ENCODE measurements at places on chromosomes 2 and 18.

- DNase-seq, result no peak
Measured at GRCh38 chr2:60079562-60079961, 473.9 kb downstream of the BCL11A start.

DNA sequence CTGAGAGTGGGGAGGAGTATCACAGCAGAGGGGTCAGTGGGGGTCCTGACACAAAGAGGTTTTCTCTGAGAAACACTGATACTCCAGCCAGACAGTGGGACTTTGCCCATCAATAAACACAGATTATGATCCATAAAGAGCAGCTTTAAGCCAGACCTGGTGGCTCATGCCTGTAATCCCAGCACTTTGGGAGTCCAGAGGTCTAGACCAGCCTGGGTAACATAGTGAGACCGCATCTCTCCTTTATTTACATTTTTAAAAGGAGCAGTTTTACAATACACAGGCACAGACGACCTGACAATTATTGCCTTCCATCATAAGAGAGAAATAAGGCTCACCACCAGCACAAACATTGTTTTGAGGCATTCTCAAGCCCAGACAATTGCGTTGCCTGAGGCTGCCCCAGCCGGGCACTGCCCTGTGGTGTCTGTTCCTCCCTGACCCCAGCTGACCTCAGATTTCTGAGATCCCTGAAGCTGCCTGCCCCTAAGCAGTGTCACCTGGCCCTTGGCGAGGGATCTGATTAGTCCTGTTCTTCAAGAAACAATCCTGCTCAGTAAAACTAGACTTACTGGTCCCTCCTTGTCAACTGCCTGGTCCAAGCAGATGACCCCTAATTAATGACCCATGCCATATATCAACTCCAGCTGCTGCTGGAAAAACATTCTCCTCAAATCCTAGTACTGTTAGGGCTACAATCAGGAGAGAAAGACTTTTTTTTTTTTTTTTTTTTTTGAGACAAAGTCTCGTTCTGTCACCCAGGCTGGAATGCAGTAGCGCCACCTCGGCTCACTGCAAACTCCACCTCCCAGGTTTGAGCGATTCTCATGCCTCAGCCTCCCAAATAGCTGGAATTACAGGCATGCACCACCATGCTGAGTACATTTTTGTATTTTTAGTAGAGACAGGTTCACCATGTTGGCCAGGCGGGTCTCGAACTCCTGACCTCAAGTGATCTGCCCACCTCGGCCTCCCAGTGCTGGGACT is 59.4 kb upstream of the SOS1 start:
- no peak for DNase-seq

GRCh38 chr18:24319757-24320156 is 77.9 kb downstream of the OSBPL1A start:
- no peak for DNase-seq

- DNase-seq, result no peak
Measured at GRCh38 chr2:88187927-88188326, 17.8 kb downstream of the THNSL2 start.

DNA sequence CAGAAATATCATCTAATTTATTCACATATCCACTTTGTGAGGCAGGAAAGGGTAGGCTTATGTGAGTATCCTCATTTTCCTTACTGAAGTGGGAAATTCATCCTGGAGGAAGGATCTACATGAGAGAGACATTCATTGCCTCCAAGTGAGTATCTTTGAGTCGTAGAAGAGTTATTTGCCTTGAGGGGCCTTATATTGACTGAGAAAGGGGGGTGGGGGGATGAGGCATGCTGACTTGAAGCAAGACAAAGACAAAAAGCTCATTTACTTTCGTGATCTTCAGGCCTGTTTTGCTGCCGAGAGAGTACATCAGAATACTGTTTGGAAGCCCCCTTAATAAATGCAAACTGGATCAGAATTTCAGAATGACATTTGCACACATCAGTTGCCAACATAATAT is 17.6 kb upstream of the NEDD4L start:
- no peak for DNase-seq

DNA sequence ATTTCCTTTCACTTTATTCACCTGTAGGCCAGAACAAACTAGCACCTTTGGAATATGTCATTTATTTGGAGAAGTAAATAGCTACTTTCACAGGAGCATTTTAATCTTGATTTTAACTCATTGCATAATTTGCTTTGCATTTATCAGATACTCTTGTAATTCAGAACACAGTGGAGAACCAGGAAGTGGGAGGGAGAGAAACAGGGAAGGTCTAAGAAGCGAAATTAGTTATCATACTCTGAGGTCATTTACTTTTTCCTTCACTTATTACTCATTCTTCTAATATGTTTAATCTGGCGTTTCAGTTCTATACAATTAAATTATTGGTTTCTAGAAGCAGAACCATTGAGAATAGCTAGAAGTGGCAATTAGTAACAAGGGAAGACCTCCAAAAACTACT is 20.7 kb downstream of the RBM44 start:
- DNase-seq, result no peak

GRCh38 chr2:108423502-108424251 is 25.3 kb upstream of the GCC2 start:
- DNase-seq, result no peak

GRCh38 chr2:104574367-104574766 is 279.5 kb upstream of the POU3F3 start:
- DNase-seq, result no peak

DNA sequence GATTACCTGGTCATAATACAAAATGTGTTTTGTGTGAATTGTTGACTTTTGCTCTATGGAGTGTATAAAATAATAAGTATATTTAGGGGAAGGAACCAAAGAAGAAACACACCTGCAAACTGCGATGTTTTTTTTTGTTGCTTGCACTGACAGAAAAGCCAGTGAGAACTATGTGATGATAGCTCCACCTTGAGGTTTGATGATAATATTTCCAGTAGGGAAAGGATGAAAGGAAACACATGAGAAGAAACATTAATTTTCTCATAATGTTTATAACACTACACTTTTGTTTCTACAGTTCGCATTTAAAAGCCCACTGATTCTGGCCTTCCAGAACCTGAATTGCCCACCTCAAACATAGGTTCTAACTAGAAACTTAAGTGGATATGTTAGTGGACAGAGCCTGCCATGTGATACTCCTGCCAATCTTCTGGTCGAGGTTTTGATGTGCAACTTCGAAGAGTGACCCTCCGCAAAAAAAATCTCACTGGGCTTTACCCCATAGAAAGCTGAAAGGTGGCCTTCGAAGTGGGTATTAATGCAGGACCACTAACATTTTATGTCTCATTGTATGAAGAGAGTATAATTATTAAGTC is 476.4 kb upstream of the SPHKAP start:
- DNase-seq, result peak; percentile 36

GRCh38 chr2:44751754-44752479 is 189.6 kb upstream of the SIX3 start:
- DNase-seq, result no peak

DNA sequence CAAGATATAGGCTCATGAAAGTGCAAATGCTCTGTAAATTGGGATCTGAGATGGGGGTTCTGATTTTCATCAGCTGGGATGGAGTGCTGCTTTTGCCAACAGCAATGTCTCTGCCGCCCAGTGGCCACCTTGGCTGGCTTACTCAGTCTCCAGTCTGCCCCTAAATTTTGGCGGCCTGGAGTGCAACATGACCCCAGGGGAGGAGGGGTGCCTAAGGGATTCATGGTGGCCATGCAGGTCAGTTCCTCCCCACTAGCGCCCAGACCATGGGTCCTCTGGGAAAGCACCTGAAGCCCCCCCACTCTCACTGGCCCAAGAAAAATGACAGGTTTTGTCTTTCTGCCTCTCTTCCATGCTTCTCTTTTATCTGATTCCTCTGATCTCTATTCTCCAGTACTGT is 45.0 kb downstream of the SLC4A3 start:
- DNase-seq, result no peak

DNA sequence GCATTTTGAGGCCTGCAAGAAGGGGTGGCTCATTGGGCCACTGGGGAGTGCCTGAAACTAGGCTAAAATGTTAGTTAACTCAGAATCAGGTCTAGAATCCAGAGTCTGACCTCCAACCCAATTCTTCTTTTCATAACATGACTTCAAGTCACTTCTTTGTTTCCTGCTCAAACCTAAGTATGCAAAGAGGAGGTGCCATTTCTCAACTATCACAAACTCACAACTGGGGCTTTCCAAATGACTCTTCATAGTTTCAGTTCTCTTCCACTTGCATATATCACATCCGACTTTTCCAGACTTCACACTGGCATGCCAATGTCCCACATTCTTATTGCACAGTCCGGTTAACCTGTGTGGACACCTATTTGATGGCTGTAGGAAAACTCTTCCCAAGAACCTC is 211.6 kb downstream of the TCF4 start:
- DNase-seq, result no peak

- DNase-seq, result no peak
Measured at GRCh38 chr2:133456156-133456555, 112.1 kb downstream of the NCKAP5 start.

GRCh38 chr2:157923598-157924217 is 47.6 kb upstream of the ACVR1 start:
- DNase-seq, result no peak

GRCh38 chr2:230805353-230806017 is 59.3 kb upstream of the ITM2C start:
- DNase-seq, result no peak

GRCh38 chr18:4004183-4004829 is 450.8 kb downstream of the DLGAP1 start:
- DNase-seq, result peak; percentile 69

DNA sequence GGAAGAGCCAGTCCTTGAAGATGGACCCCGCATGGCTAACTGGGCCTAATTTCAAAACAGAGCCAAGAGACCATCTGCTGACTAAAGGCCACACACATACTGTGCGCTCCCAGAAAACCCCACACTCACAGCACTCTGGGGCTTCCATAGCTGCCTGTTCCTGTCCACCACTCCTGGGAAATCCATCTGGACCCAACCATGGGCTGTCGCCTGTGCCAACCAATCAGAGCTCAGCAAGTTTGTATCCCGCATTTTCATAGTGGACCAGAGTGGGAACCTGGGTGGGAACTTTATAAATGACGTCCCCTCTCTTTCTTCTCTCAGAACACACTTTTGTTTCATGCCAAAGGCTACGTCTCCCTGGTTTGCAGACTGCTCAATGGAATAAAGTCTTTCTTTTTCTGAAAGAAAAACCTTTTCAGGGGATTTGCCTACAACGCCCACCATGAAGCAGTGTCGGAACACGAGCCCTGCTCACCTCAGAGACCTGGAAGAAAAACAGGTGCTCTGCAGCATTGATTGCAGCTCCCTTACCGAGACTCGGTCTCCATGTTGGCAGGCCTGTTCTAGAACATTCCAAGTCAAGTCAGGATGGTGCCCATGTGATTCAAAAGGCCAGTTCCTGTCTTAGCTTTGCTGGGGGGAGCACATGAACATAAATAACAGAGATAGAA is 137.2 kb upstream of the GPC1 start:
- DNase-seq, result no peak

- DNase-seq, result no peak
Measured at GRCh38 chr2:151204756-151205155, 56.9 kb downstream of the RBM43 start.

- no peak for DNase-seq
Measured at GRCh38 chr18:48304906-48305693, 104.1 kb downstream of the ZBTB7C start.

DNA sequence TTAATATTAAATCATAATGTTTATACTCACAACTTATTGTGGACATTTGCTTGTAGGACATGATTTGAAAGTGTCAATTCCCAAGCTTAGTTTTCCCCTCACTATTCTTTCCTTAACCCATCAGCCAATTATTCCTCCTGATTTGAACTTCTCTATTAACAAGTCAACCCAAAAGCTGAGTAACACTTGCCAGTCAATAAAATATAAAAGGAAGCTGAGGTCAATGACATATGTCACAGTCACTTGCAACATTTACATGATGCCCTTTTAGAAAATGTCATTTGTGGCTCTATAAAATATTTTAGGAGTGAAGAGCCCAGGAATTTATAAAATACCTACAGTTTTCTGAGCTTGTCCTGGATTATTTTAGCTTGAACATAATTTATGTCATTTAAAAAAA is 7.2 kb downstream of the CCDC68 start:
- DNase-seq, result no peak

DNA sequence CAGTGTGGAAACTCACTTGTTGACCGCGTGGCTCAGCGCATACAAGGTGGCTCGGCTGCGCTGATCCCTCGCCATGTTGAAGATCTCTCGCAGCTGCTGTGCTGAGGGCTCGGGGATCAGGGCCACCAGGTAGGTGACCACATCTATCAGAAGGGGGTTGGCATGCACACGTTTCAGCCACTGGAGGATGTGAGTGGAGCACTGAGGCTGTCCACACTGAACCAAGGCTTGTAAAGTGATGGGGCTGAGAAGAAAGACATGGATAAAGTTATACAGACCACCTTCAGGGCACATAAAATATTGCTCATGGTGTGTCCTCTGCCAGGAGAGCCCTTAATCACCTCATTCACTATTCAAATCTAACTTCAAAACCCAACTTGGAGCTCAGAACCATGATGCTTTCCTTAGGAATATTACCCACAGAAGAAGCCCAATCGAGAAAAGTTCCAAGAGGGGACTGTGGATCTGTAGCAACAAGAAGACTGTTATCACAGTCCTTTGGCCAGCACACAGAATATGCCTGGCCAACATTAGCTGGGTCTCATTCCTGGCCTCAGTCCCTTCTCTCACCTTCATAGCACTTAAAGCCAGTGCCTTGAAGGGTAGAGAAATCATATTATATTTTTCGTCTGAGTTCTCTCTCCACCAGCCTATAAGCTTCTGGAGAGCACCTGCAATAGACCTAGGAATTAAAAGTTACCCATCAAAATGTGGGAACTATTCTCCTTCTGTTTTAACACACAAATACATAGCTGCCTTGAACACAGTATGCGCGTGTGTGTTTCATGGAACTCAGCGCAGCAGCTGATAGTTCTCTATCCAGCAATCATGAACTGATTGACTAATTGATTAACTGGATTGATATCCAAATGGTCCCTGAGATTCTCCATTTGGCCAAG is 11.3 kb downstream of the APOB start:
- DNase-seq, result no peak

DNA sequence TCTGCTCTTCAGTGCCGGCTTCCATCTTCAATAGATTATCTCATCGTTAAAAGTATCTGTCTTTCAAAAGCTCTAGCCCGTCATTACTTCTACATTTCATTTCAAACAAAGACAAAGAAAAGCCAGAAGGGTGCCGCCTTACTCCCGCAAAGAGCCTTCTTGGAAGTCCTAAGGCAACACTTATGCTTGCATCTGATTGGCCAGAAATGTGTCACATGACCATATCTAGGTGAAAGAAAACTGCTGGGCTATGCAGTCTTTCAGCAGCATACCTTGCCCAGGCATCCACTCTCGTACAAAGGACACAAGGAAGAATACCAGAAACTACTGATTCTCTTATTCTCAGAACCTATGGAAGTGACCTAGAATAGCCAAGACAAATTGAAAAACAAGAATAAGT is 217.1 kb upstream of the SLC35G4 start:
- DNase-seq, result no peak
